IPS DF 6.9 (cell line): ENCODE measurements at places on chromosomes 16 and 17.

GRCh38 chr17:57284984-57285646 lies 28.8 kb downstream of the MSI2 start:
- H3K36me3 ChIP-seq: no peaks in the 10 kb centered on the region
- no peak overlapping the region for H3K27ac ChIP-seq
- no peaks in the 10 kb centered on the region for H3K27me3 ChIP-seq
- H3K4me3 ChIP-seq: no peak overlapping the region

GRCh38 chr17:38455288-38455915 lies 27.1 kb downstream of the ARHGAP23 start:
- H3K27ac ChIP-seq: no peak overlapping the region
- no peak overlapping the region for H3K4me3 ChIP-seq
- H3K4me1 ChIP-seq: peaks cover 16% of the 10 kb centered on the region
- no peak for DNase-seq
- H3K27me3 ChIP-seq: no peaks in the 10 kb centered on the region

DNA sequence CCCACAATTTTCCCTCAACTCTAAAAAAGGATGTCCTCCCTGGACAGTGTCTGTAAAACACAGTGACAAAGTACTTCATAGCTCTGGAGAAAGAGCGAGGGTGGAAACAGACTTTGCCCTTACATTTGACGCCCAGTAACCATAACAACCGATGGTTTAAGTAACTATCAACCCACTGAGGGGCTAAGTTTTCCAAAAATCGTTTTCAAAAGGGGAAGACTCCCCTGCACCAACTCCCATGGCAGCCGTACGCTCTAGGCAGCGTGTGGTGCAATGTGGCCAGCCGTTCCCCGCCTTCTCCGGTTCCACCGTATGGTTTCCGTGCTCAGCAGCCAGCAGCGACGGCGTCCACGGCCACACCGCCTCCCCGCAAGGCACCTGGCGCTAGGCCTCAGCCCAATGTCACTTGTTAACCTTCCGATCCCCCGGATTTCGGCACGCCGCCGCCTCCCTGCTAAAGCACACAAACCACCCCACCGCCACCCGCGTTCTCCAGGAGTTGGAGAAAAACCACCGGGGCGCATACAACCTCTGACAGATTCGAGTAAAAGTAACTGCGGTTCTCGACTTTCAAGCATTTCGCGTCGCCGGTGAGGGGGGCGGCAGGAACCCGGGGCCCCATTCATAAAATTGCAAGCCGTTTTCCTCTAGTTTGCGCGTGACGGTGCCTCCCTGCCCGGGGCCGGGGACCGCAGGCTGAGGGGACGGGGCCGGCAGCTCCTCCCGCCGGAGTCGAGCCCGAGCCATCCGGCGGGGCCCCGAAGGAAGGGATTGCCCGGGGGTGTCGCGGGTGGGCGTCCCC lies 661 bp downstream of the TEX2 start:
- no peak for DNase-seq
- no peak overlapping the region for H3K27ac ChIP-seq
- no peaks in the 10 kb centered on the region for H3K27me3 ChIP-seq
- H3K4me1 ChIP-seq: no peaks in the 10 kb centered on the region

DNA sequence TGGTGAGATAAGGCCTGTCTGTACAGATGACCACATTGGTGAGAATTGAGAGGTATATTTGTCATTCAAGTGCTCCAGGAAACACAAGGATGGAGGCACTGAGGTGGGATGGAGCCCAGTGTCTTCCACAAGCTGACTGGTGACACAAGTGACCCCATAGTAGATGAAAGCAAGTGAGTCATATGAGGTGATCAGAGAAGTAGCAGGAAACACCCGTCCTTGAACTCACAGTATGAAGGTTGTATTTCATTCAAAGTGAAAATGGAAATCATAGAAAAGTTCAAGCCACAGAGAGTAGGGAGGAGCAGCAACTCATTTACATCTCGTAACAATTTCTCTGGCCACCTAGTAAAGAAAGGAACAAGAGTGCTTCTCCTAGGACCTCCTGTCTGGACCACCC lies 609.8 kb downstream of the HS3ST4 start:
- no peaks in the 10 kb centered on the region for H3K4me1 ChIP-seq
- no peaks in the 10 kb centered on the region for H3K27me3 ChIP-seq
- H3K4me3 ChIP-seq: no peak overlapping the region
- no peak for DNase-seq

DNA sequence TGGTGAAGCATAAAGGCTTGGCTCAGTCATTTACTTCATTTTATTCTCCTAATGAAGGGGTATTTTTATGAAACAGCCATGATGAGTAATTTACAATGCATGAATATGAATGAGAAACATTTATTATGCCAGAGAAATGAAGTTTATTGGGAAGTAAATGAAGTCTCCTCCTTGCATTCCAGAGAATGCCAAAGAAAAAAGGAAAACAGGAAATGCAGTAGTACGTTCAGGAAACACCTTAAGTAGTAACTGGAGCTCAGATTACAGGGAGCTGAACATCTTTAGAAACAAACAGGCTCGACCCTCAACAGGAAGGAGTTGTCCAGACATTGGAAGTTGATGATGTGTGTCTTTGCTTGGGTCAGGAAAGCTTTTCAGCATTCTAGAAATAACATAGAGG lies 4.6 kb downstream of the KRT34 start:
- H3K36me3 ChIP-seq: no peaks in the 10 kb centered on the region
- DNase-seq: no peak
- no peak overlapping the region for H3K27ac ChIP-seq
- no peak overlapping the region for H3K4me3 ChIP-seq

- no peak overlapping the region for H3K27ac ChIP-seq
- H3K4me1 ChIP-seq: peaks cover 6% of the 10 kb centered on the region
- DNase-seq: peak; percentile 45
- H3K36me3 ChIP-seq: no peaks in the 10 kb centered on the region
- H3K27me3 ChIP-seq: no peaks in the 10 kb centered on the region
- no peak overlapping the region for H3K4me3 ChIP-seq
These were observed 118.5 kb downstream of the C16orf78 start for GRCh38 chr16:49491771-49492761.

DNA sequence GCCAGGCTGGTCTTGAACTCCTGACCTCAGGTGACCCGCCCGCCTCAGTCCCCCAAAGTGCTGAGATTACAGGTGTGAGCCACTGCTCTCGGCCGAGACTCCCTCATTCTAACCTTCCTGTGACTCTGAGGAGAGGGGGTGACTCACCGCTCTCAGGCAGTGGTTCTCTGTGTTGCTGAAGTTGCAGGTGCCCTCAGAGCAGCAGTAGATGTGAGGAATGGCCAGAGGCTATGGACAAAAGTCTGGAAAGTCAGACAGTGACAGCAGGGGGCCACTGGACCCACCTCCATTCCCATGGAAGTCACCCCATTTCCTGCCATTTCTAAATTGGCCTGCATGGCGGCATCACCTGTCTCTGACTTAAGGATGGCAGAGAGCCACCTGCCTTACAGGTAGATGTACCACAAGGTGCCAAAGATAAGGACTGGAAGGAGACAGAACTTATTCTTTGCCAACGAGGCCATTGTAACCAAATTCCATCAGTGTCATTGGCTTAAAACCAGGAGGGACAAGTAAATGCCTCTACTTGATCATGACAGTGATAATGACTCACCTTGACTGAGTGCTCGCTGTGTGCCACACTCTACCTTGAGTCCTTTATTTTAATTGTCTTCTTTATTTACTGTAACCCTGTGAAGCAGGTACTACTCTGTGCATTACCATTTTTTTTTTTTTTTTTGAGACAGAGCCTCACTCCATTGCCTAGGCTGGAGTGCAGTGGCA lies 15.3 kb upstream of the CNOT1 start:
- H3K27me3 ChIP-seq: no peaks in the 10 kb centered on the region
- no peak for DNase-seq
- H3K4me3 ChIP-seq: no peak overlapping the region
- H3K4me1 ChIP-seq: no peaks in the 10 kb centered on the region

DNA sequence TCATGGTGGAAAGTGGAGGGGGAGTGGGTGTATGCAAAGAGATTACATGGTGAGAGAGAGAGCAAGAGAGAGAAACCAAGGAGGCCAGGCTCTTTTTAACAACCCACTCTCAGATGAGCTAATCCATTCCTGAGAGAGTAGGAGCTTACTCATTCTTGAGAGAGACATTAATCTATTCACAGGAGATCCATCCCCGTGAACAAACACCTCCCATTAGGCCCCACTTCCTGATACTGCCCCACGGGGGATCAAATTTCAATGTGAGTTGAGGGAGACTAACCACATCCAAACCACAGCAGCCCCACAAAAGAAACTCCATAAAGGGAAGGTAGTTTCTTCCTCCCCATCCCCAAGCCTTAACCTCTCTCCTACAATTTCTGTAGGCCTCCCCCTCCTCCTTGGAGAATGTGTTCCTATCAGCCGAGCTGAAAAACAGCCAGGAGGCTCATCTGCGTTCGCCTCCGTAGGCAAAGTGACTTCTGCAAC lies 450.0 kb downstream of the NPIPA7 start:
- H3K4me3 ChIP-seq: no peak overlapping the region
- no peaks in the 10 kb centered on the region for H3K36me3 ChIP-seq
- no peaks in the 10 kb centered on the region for H3K27me3 ChIP-seq
- no peak for DNase-seq
- no peak overlapping the region for H3K27ac ChIP-seq

DNA sequence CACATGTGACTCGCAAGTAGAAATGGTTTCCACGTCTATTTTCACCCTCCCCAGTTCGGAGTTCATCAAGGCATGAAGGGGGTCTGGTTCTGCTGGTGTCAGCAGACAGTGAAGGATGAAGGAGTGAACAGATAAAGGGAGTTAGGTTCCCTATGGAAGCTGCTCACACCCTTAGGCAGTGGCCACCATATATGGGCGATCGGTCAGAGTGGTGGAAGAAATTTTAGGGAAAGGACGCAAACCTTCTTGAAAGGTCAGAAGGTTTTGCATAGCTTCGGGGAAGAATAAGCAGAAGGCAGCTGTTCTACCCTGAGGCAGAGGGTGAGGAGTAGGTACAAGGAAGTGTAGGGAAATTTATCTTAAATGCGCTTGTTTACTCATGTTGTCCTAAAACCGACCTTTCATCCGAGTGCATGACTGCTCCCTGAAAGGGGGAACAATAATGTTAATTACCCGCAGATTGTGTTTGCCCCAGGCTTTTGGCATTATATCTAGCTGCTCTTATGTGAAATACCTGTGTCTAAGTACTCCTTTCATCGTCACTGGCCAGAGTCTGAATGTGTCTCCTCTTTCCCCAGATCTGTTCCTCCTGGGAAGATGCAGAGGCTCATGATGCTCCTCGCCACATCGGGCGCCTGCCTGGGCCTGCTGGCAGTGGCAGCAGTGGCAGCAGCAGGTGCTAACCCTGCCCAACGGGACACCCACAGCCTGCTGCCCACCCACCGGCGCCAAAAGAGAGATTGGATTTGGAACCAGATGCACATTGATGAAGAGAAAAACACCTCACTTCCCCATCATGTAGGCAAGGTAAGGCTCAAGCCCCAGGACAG lies 12.5 kb downstream of the CDH5 start:
- no peak for DNase-seq
- no peak overlapping the region for H3K27ac ChIP-seq
- no peaks in the 10 kb centered on the region for H3K4me1 ChIP-seq
- H3K4me3 ChIP-seq: no peak overlapping the region

DNA sequence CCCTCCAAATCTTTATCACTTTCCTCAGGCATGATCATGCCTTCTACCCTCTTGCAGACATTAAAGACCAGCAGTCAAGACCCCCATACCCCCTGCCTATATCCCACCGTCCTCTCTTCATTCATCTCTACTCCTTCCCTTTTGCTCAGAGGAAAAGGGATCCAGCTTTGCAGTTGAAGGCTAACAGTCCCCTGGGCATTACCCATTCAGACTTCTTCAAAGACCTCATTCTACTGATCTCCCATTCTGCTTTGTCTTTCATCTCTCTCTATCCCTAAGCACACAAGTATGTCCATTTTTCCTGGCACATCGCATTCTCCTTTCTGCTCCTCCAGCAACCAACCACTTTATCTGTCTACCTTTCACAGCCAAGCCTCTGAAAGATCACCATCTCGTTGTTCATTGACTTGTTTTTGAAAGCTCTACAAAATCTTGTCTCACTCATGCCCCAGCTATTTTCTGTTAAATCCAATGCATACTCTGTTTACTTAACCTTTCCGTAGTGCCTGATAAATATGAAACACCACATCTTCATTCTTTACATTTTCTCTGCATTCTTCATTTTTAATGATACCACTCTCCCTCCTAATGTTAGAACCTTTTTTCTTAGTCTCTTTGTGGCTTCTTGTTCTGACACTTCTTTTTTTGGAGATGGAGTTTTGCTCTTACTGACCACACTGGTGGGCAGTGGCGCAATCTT lies 14.1 kb upstream of the LCMT1 start:
- H3K27me3 ChIP-seq: no peaks in the 10 kb centered on the region; the same call in 1 of the 2 replicates
- no peak overlapping the region for H3K27ac ChIP-seq
- peaks cover 1% of the 10 kb centered on the region; the same call in 1 of the 2 replicates for H3K4me1 ChIP-seq

- no peak overlapping the region for H3K4me3 ChIP-seq
- no peak for DNase-seq
- no peaks in the 10 kb centered on the region for H3K36me3 ChIP-seq
- H3K27me3 ChIP-seq: no peaks in the 10 kb centered on the region
These were observed 23.9 kb downstream of the UBE2G1 start for GRCh38 chr17:4342535-4342934.

DNA sequence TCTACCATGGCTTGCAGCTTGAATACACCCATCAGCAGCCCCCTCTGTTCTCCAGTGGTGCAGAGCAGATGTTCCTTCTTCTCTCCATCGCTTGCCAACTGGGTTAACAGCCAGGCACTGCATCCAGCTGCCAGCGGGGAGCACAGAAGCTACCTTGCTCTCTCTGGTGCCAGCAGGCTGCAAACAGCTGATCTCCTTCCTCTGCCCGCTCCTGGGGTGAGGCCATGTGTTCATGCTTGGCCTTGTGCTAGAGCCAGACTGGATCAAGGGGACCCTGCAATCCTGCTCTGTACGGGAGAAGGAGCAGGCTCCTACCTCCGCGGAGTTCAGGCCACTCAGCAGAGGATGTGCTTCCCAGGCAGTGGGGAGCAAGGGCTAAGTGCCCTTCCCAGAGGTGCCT lies 24.1 kb upstream of the ENGASE start:
- no peaks in the 10 kb centered on the region for H3K4me1 ChIP-seq
- no peak overlapping the region for H3K4me3 ChIP-seq
- no peak overlapping the region for H3K27ac ChIP-seq
- no peaks in the 10 kb centered on the region; the same call in 1 of the 2 replicates for H3K36me3 ChIP-seq
- no peaks in the 10 kb centered on the region for H3K27me3 ChIP-seq

DNA sequence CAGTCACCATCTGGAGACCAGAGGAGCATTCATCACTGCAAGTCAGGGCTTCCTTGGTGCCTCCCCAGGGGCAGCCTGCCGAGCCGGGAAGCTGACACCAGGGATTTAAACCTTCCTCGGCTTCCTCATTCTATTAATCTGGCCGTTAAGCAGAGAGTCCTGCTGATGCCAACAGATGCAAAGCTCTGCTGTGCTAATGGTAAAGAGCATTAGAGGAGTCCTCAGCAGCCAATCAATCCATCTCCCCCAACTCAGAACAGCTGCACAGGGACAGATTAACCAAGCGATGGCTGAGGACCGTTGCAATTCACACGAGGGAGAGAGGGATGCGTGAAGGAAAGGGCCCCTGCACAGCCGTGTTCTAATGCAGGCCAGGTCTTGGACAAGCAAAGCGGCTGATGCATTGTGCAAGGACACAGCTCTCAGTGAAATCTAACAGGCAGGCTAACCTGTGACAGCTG lies 116.6 kb downstream of the XYLT1 start:
- no peaks in the 10 kb centered on the region for H3K36me3 ChIP-seq
- no peak overlapping the region for H3K4me3 ChIP-seq
- H3K27ac ChIP-seq: no peak overlapping the region
- no peak for DNase-seq
- peaks cover under 1% of the 10 kb centered on the region; the same call in 1 of the 2 replicates for H3K4me1 ChIP-seq

- H3K27ac ChIP-seq: no peak overlapping the region
- H3K36me3 ChIP-seq: no peaks in the 10 kb centered on the region
- H3K4me3 ChIP-seq: no peak overlapping the region
- DNase-seq: no peak
These were observed 129.5 kb downstream of the DYNLRB2 start for GRCh38 chr16:80670170-80670865.

- H3K27me3 ChIP-seq: no peaks in the 10 kb centered on the region
- no peaks in the 10 kb centered on the region for H3K36me3 ChIP-seq
- H3K4me1 ChIP-seq: no peaks in the 10 kb centered on the region
These were observed 5.6 kb downstream of the GLG1 start for GRCh38 chr16:74601126-74601871.
